Motor neuron (in vitro differentiated cells): ENCODE measurements at places on chromosomes 2 and 18. TPM values are rescaled to one million over a fixed set of nuclear protein-coding genes. Genes with fewer than 3 reads are reported as not detected.

The MC5R gene
- total RNA-seq: 0.25 TPM in 1 of 2 replicates, not detected in the other

DNA sequence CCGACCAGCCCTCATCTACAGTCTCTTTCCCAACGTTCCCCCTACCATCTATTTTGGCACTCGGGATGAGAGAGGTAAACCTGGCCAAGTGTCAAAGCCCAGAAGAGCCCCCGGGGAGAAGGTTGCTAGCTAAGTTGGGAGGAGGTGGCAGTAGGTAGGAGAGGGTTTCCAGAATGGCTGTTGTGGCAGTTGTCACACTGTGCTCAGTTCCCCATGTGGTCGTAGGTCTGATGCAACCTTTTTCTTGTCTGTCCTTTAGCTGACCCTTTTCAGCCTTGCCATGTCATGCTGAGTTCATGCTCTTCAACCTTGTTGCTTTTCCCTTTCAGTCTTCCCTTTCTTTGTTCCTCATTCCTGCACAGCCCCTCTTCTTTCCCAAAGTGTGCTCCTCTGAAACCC lies 34.5 kb downstream of the TTLL4 start:
- ATAC-seq: no peak

- no peak for ATAC-seq
Measured at GRCh38 chr2:142721015-142721414, 156.4 kb upstream of the KYNU start.

DNA sequence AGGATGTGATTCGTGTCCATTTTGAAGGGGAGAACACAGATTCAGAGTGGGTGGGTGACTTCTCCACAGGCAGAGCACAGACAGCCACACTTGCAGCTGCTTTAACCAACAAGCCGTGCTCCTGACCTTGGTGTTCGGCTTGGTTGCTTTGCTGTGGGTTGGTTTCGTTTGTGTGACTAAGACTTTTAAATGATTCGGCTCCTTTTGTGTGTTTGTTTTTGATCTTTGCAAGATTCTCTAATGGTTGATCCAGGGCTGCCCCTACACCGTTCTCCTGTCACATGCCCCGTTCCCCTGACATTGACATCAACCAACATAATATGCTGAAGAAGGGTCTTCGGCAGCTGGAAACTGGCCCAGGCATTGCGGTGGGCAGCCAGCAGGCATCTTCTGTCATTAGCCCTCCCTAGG lies 95.9 kb upstream of the MBOAT2 start:
- ATAC-seq: no peak

GRCh38 chr2:12514631-12515437 lies 201.9 kb upstream of the TRIB2 start:
- no peak for ATAC-seq

DNA sequence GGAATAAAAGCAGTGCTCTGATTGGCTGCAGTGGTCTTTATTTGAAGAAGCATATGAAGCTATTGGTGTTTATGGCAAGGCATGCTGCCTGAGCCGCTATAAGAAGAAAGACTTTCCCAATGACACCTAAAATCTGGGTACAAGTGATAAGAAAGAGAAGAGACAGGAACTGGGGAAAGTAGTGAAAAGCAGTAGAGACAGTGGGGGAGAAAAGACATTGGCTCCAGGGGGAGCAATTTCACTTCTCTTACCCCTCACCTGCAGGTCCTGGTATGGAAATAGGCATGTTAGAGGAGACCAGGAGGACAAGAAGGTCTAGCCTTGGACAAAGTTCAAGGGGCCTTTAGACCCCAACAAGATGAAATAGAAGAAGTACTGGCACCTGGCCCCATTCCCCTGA lies 47.1 kb downstream of the PLCL1 start:
- ATAC-seq: no peak

DNA sequence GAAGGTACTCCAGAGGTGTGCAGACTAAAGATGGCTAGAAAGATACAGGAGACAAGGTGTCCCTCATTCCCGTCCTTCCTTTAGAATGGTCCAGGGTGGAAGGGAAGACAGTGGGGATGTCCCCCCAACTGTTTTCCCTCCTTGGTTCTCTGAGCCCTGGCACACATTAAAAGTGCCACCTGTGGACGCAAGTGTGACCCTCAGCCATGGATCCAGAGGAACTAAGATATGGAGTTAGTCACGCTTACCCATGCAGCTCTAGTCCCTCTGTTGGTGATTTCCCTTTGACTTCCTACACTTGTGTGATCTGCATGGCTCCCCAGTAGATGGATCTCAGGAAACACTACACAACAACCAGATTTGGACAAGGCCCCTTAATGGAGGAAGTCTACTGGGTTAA lies 113.1 kb upstream of the SRD5A2 start:
- no peak for ATAC-seq

DNA sequence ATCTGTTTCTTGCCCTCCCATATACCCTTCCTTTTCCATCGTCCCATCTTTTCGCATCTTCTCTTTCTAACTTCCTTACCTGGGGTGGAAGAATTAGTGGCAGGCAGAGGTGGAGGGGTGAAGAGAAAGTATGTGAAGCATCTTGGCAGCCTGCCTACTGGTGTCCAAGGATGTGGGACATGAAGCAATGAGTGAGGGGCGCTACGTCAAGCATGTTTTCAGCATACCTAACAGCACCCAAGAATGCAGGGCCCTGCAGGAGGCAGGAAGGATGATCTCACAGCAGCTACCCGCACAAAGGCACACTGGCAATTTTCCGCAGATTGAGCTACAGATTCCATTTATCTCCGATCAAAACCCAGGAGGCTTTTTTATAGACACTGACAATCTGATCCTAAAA lies 42.2 kb downstream of the METTL4 start:
- ATAC-seq: no peak
